ENCODE measurements at places on chromosomes 7 and 10.
A peak's percentile ranks its signal among the peaks of the same experiment; 100 is the strongest.

GRCh38 chr10:102763037-102763607 lies 19.4 kb downstream of the WBP1L start:
- ATAC-seq: no peak

DNA sequence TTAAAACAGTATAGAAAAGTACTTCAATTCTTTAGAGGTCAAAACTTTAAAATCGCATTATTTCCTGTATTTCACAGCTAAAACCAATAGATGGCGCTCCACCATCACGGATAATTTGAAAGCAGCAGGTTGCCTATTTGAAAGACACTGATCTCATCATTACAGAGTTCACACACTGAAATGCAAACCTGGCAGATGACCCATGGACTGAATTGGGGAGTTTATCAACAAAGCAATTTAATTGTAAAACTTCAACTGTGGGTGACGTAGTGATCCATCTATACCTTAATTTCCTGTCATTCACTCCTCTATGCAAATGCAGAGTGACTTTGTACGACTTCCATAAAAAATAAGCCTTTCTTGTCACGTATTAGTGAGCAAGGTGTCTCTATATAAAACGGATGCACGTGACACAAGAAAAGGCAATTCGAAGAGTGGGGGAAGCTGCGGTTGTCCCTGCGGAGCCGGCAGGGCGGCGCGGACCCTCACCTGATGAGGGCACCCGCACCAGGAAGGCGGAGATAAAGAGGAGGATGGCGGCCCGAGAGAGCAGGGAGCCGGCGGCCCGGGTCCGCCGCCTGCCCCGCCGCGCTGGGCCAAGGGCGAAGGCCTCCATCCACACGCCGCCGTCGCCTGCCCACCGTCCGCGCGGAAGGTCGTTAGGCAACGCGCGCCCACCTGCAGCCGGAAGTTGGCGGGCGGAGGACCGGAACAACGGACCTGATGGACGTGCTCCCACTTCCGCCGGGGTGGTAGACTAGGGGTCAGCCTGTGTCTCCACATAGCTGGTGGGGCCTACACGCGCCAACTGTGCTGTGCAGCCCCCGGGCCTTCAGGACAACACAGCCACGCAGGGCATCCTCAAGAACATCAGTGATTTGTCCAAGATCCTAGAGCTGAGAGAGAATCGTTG lies at the start of gene ZPBP:
ZPBP (minus strand) TSS at position 668 of the 913 bp plus-strand sequence; CDS start at position 616, 52 bp downstream.
- ATAC-seq: peak; percentile 74

DNA sequence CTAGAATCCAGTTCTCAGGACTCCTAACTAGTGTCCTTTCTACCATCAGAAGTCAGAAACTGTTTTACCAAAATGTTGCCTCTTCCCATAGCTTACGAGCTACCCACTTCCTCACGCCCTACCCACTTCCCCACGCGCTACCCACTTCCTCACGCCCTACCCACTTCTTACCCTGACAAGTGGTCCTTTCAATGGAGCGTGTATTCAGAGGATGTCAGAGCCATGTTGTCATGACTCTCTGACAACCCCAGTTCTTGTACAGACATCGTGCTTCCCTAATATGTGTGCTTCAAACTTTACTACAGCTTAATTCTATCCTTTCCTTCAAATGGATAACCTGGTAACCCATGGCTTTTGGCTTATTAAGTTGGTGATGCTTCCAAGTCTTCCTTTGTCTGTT lies 84.8 kb upstream of the PHF14 start:
- no peak for ATAC-seq

DNA sequence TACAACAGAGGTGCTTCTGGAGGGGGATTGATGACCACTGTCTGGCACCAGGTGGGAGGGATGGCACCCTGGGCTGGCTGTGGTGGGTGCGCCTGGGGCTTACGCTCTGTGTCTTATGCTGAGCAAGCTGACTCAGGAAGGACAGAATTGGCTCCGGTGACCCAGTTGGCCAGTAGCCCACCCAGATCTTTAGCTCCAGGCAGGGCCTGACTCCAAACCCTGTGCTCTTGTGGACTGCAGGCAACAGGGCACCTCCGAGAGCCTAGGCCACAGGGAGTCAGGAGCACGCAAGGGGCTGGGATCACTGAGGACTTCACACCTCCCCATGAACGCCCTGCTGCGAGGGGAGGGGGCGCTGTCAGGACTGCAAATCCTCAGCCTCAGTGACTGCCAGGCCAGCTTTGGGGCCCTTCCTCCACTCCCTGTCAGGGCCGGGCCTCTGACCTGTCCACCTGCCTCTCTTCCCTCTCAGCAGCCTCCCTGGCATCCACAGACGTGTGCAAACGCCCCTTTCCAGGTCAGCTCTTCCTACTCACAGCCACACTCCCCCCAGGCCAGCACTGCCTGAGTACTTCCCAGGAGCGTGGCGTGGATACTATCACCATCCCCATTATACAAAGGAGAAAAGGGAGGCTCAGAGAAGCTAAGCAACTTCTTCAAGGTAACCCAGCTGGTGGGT lies 118.7 kb downstream of the SLIT1 start:
- no peak for ATAC-seq

GRCh38 chr7:46224363-46224762 lies 303.3 kb upstream of the IGFBP3 start:
- ATAC-seq: no peak

GRCh38 chr10:16184096-16184597 lies 252.7 kb upstream of the PTER start:
- no peak for ATAC-seq

- no peak for ATAC-seq
These were observed 173.0 kb upstream of the LANCL2 start for GRCh38 chr7:55191926-55192692.

Data from activated CD4-positive, CD25-positive, alpha-beta regulatory T cell treated with anti-CD3 and anti-CD28 coated beads, Interleukin-2, amount 50 U/mL, for 24 hours (primary cell).